Fibroblast of skin of left quadriceps (primary cell): ENCODE measurements at places on chromosomes 16 and 17.

DNA sequence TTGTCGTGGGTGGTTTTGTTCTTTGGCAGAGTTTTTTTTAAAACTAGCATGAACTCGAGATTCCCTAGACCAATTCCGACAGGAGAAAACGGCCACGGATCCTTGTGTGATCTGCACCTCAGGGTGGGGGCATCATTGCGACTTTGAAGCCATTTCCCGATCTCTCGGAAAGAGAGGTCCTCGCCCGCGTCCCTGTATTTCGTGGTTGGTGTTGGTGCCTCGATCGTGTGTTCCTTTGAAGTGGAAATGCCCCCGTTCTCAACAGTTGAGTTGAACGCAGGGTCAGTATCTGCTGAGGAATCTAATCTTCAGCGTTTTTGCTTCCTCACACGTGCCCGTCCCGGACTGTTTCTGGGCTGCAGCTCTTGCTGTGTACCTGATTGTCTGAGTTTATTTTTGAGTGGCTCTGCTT, 1.1 kb downstream of the CRAMP1 start:
- no peak for DNase-seq

DNA sequence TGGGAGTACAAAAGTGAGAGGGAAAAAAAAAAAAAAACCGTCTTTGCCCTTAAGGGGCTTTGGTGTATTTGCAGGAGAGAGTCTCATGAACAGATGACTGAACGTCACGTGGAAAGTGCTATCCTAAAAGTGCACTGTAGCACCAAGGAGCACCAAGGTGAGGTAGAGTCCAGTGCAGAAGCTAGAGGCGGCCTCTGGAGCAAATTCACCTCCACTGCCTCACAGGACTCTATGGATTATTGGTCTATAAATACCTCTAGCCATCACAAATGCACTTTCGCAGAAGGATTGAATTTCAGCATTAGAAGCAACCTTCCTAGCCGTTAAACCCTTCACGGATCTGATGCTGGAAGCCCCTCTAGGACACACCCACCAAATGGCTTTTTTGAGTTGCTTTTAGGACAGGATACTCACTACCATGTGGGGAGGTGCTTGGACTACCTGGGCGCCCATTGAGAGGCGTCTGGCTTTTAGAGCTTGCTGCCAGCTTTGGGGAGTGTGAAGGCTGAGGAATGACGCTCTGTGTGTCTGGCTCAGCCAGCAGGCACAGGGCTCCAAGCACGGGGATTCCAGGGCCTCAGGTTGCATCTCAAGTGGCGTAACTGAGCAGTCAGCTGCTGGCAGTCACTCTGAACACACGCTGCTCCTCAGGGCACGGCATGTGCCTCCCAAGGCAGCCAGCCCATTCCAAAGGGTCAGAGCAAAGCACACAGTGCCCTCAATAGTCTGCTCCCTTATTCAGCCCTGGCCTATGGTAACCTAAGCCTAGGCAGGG, 52.7 kb downstream of the CDRT4 start:
- no peak for DNase-seq

- no peak for DNase-seq
Measured at GRCh38 chr16:57612494-57612893, 15.9 kb upstream of the ADGRG1 start.

DNA sequence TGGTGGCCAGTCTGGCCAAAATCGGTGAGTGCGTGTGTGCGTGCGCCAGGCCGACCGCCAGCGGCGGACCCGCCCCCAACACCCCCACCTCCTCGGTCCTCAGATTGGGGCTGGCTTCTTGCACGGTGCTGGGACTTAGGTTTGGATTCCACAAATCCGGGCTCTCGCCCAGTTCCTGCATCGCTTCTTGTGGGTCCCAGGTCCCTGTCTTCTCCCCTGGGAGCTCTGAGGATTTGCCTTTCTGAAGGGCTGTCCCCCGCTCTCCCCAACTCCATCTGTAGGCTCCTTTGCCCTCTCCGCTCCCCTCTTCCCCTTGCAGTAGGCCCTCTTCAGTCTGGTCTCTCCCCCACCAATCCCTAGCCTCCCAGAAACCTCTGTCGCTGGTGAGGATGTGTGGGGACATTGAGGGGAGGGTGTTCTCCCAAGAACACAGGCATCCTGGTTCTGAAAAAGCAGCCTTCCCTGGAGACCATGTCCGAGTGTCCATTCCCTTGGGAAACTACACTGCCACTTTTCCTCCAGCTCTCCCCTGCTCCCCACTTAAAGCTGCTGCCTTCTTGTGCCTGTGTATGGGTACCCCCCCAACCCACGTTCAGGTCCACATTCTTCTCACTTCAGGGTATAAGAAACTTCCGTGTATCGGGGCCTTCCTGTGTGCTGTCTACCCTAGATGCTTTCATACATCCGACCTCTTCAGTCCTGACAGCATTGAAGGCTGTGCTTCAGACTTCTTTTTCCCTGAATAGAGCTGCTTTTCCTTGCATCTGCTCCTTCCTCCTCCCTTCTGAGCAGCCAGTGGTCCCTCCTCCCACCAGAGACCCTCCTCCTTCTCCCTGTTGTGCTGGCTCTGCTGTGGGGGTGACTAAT, 632 bp downstream of the SLC9A5 start:
- DNase-seq, result no peak

GRCh38 chr17:68457168-68457538, at the start of gene WIPI1:
WIPI1 (minus strand) TSS chr17:68457496; CDS start chr17:68457421, 75 bp downstream.
- DNase-seq, result no peak

- DNase-seq, result no peak
Measured at GRCh38 chr17:66691644-66692420, 143.1 kb upstream of the CACNG5 start.

DNA sequence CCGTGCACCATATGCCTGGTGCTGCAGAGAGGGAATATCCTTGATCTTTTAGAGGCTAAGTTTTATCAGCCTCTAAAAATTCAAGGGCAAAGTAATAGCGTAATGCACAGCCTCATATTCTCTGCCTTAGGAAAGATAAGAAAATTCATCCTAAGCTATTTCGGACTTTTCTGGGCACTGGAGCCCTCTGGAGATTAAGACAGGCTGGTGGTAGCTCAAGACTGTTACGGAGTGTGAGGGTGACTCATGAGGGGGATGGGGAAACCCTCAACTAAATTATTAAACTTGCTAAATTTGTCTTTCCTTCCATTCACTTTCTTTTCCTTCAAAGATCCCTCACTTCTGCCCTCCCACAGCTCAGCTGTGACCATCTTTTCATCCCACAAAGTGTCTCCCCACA, 73.3 kb downstream of the RPH3AL start:
- DNase-seq, result no peak

- no peak for DNase-seq
Measured at GRCh38 chr17:47834756-47835155, 3.3 kb downstream of the LRRC46 start.

DNA sequence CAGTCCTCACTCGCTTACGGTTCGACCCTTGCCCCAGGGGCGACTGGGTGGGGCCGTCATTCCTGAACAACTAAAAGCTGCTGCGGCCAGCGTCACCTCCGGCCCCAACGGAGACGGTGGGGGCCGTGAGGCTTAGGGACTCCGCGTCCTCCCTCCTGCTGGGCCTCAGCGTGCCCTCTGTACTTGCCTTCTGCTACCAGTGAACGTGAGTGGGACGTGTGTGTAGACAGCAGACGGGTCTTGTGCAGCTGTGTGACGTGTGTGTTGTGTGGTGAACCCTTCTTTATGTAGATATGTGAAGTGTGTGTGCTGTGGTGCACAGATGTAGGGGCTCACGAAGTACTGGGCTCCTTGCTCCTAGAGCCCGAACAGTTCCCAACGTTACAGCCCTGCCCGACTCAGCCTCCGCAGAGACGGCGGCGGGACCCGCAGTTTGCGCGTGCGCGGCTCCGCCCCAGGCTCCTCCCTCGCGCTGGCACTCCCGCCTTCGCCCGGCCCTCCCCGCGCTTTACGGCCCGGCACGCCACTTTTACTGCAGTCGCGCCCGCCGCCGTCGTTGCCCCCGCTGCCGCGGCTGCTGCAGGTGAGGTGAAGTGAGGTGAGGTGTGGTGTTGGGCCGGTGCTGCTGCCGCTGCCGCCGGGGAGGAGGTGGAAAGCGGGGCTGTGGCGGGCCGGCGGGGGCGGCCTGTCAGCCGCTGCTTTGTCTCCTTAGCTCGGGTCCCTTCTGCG, at the start of gene PHAF1:
PHAF1 (plus strand) TSS at position 535 of the 729 bp plus-strand sequence. CDS start 235 bp downstream, outside the sequence.
- peak; percentile 70 for DNase-seq

DNA sequence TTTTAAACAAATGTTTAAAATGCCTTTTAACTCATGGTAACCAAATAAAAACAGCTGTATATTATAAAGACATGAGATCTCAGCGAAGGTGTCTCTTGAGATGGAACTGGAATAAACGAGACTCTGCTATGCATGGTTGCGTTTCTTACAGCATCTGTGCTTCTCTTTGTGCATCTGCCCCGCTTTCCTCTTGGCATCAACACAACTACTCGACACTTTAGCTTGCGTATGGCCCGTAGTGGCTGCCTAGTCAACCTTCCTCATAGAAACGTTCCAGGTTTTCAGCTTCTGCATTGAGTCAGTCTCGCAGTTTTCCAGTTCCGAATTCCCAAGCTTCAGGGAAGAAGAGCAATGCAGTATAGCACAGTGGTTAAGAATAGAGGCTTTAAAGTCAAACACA, 214.9 kb downstream of the CEP112 start:
- DNase-seq, result peak; percentile 4

DNA sequence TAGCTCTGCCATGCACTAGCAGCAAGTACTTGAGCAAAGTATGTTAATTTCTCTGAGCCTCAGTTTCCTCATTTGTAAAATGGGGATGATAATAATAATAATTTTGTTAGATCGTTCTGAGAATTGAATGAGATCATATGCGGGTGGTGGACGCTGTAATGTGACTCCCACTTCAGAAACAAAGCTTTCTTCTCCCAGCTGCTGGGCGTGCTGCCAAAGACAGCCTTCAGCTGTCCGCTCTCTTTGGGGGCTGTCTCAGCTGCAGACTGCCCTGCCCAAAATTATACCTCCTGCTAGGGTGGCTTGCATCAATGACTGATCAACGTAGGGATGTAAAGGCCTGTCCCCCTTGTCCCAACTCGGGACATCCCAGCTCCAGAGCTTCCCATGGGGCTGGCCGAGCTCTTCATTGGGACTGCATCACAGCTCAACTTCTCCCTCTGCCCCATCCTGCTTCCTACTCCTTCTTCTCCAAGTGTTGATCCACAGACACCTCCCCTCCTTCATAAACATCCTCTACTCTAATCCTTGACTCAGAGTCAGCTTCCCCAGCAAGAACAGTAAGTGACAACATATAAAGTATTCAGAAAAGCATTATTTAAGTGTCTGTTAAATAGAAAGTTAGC, 30.7 kb upstream of the CDH5 start:
- peak; percentile 49 for DNase-seq

DNA sequence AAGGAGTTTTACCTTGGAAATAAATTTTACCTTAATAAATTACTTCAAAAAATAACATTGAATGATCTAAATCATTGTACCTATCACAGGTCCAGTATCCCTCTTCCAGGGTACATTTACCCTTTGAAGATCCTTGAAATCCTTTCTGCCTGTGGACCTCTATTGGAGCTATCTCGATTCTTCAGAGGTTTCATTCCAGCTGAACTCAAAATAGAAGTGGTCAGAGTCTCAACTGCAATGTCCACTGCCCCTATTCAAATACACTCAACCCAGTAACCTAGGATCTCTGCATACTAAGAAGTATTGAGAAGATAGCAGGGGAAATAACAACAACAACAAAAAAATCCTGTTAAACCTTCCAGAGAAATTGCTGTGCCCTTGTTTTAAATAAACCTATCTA, 9.3 kb downstream of the ABCA5 start:
- no peak for DNase-seq

DNA sequence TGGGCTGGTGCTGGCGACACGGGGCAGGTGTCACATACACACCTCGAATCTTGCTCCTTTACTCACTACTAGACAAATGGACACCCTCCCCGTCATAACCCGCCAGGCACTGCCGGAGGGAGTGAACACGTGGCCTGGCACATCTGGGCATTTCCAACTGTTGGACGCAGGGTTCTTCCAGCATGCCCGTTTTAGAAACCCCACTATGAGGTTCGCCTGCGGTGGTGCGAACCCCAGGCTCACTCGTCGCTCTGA, 6.8 kb upstream of the CEP131 start:
- no peak for DNase-seq

DNA sequence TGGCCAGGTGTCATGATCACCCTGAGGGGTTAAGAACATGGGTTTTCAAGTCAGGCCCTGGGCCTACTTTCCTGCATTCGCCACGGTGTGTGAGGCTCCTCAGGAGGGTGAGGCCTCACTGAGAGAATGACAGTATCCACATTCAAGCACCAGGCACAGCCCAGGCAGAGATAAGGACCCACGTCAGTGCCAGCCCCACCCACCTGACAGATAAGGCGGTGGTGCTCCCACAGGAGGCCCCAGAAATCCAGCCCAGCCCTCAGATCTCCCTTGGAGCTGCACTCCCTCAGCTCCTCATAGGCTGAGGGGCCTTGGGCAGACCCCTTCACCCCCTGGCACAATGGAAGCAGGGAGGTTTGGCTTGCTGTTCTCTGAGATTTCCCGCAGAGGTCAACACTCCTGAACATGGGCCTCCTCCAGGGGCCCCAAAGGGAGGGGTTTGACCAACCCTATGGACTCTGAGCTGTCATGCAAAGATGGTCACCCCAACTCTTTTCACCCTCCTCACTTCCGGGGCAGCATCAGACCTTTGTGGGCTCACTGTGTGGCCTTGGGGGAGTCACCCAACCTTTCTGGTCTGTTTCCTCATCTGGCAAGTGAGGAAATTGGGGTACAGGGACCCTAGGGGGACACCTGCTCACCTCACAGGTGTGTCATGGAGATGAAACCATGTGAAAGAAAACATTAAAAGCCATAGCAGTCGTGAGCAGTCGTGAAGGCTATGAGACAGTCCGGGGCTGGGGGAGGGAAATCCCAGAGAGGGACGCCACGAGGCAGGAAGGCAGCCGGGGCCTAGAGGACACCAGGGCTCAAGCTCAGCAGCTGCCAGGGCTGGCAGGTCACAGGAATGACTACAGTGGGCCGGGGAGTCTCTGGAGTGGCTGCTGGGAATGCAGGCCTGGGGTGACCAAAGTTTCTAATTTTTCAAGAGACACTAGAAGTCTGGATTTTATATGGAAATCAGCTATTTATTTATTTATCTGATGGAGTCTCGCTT, 15.4 kb downstream of the PLLP start:
- DNase-seq, result no peak

DNA sequence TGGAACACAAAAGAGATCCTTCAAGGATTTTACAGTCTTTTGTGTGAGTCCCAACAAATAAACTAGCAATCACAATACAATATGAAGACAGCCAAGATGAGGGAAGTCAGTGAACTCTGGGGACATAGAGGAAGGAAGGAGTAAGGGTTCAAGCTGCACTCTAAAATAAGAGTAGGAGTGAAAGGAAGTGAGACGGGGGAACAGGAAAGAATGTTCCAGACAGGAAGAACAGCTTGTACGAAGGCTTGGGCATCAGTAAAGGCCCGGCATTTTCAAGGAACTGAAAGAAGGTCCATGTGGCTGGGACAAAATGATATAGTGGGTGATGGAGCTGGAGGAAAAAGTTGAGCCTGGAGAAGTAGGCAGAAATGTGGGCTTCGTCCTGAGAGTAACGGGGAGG, 4.5 kb downstream of the CCL17 start:
- no peak for DNase-seq

- no peak for DNase-seq
Measured at GRCh38 chr17:8997994-8998628, 23.2 kb upstream of the NTN1 start.

GRCh38 chr16:56855946-56856345, 9.1 kb upstream of the SLC12A3 start:
- DNase-seq, result no peak
